Stimulated activated CD8-positive, alpha-beta memory T cell treated with anti-CD3 and anti-CD28 coated beads, Interleukin-4, amount 100 ng/mL, for 4 hours (primary cell): ENCODE measurements at places on chromosomes 3 and 15.

GRCh38 chr3:181009225-181009624 lies 19.7 kb upstream of the DNAJC19 start:
- DNase-seq, result no peak

DNA sequence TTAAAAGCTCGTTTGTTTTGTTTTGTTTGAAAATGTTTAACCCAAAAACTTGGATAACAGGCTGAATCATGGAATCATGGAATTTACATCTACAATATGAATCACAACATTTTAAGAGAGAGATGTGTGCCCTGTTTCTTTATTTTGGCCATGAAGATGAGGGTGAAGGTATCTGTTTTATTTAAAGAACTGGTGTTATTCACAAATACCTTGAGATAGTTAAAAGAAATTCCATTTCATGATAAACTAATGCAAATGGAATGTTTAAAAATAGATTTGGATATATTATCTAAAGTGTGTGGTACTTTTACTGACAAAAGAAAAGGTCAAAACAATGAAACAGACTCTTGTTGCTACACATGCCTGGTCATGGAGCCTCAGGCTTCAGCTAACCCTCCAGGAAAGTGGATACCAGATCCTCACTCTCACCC lies 486.0 kb upstream of the CFAP20DC start:
- no peak for DNase-seq

DNA sequence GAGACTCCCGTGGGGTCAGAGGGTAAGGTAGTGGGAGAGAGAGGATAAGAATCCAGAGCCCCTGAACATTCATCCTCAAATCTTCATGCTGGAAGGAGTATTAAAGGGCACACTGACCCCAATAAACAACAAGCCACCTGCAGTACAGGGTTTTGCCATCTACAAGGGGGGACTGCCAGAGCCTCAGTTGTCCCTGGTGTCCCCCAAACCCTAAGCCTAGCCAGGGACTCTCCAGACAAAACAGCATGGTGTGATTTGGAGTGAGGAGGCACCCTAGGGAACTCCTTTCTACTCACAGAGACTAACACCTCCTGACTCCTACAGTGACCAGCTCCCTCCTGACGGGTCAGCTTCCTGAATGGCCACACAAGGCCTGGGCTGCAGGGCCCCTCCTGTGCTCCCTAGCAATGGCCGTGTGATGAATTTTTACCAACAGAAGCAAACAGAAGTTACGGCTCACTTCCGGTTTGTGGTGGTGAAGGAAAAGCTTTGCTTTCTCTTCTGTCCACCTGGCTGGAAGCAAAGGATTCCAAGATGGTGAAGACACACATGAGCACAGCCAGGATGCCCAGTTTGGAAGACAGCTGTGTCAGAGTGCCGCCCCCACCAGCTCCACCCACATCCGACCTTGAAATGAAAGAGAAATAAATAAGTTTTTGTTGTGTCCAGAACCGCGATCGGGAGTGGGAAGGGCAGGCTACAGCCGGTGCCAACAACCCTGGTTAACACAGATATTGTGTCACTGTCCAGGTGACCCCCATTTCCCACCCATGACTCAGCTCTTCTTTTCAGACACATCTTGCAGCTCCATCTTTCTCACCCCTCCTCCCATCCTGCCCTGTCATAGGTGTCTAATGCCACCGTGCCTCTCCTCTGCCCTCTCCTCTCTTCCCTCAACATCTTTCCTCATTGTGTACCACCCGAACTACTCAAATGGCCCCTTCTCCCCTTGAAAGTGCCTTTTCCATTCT lies 69.6 kb upstream of the ATP13A3 start:
- DNase-seq, result no peak

DNA sequence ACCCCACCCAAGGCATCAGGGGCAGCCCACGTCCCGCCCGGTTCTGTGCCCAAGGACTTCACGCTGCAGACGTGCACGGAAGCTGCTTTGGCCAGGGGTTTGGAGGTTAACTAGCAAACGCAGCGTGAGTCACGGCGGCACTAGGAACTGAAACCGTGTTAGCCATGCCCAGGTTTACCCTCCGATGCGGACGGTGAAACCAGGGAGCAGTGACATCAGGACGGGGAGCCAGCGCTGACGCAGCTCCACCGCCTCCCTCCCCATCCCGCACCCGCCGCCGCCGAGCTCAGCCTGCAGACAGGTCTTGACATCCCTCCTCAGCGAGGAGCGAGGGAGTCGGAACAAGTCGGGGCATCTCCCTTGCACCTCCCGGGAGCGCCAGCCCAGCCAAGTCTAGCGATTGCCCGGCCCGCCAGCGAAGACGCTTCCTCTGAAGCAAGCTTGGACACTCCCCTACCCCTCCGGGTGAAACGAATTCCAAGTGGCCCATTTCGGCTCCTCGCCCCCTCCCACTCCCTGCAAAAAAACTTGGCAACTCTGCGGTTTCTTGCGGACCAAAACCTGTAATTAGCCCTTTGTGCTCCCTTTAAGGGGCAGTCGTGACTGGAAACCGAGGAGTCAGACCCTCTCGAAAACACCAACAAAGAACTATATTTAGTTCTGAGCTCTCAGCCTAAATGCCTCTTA lies 1.4 kb upstream of the RAP2B start:
- DNase-seq, result peak; percentile 57

DNA sequence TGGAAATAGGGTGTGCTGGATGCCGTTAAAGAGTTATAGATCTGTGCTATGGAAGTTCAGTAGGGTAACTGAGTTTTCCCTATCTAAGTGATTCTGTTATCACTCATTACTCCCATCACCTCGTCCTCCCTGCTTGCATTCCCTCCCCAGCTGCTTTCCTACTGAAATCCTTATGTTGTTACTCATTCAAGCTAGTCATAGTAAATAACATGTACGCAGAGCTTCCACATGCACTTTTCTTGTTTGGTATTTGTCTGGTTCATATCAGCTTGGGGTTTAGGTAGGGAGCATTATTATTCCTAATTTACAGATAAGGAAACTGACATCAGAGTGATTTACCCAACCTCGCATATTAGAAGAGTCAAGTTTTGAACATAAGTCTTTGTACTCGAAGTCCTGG lies 135.1 kb downstream of the HCN4 start:
- no peak for DNase-seq

DNA sequence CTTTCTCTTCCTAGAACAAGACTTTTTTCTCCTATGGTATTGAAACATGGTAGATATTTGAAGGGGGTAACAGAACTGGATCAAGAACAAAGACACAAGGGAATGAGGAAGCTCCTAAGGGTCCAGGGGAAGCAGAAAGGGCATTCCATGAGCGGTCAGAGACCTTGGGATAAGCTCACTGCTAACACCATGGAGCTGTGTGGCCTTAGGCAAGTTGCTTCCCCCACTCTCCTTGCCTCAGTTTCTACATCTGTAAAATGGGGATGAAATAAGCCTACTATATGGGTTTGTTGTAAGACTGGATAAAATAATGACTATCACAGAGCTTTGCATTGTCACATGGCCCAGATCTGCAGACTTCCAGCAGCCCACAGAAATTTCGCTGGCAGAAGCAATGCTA lies 139.8 kb downstream of the OPA1 start:
- DNase-seq, result no peak

- no peak for DNase-seq
These were observed 24.4 kb downstream of the FAN1 start for GRCh38 chr15:30928076-30928475.

- peak; percentile 22 for DNase-seq
These were observed 37.7 kb upstream of the LCTL start for GRCh38 chr15:66603301-66604179.

- no peak for DNase-seq
These were observed 256.3 kb upstream of the EOMES start for GRCh38 chr3:27978440-27978839.

- no peak for DNase-seq
These were observed 57.4 kb downstream of the SEMA3G start for GRCh38 chr3:52387481-52387880.

DNA sequence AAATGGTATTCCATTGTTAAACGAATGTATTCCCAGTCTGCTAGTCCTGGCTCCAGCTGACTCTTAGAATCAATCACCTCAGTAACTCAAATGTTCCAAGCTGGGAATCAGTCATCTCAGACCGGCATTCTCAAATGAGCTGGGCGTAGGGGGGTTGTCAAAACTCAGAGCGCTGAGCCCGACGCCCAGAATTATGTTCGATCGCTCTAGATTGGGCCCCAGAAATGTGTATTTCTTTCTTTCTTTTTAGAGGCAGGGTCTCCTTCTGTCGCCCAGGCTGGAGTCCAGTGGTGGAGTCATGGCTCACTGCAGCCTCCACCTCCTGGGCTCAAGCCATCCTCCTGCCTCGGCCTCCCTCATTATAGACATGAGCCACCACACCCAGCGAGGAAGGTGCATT lies 99.3 kb upstream of the IGF1R start:
- DNase-seq, result no peak

DNA sequence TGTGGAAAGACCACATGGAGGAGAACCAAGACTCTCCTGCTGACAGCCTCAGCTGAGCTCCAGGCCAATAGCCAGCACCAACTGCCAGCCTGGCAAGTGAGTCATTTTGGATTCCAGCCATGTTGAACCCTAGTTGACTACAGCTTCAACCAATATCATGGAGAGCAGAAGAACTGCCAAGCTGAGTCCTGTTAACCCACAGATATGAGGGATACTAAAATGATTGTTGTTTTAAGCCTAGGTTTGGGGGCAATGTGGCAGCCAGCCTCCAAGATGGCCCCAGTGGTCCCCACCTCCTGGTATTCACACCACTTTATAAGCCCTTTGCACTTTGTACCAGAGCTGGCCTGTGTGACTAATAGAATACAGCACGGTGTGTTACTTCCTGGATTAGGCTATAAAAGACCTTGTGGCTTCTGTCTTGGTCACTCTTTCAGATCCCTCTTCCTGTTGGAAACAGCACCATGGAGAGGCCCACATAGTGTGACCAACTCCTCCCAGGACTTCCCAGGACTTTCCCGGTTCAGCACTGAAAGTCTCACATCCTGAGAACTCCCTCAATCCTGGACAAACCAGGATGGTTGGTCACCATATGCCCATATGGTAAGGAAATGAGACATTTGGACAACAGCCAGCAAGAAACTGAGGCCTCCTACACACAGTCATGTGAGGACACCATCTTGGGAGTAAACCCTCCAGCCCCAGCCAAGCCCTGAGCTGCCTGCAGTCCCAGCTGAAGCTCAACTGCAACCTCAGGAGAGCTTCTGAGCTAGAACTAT lies 32.4 kb upstream of the CDV3 start:
- no peak for DNase-seq

GRCh38 chr15:67839499-67839928 lies 331 bp downstream of the RNU6-1 start:
- no peak for DNase-seq

GRCh38 chr3:108283989-108284388 lies 12.4 kb upstream of the HHLA2 start:
- DNase-seq, result no peak

DNA sequence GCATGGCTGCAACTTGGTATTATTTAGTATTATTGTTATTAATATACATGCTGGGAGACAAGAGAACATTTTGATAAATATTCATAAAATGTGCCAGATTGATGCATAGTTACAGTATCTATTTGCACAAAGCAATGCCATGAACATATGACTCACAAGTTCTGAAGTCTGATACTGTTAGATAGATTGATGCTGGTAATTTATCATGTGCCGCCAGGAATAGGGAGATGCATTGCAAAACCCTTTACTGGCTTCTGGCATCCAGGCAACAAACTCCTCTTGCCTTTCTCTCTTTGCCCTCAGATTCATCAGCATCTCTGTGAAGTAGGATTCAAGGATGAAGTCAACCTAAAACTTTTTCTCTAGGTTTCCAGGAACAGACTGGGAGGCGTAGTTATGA lies 41.0 kb upstream of the SLC25A26 start:
- DNase-seq, result no peak

GRCh38 chr15:89671687-89672086 lies 7.5 kb downstream of the PLIN1 start:
- no peak for DNase-seq

DNA sequence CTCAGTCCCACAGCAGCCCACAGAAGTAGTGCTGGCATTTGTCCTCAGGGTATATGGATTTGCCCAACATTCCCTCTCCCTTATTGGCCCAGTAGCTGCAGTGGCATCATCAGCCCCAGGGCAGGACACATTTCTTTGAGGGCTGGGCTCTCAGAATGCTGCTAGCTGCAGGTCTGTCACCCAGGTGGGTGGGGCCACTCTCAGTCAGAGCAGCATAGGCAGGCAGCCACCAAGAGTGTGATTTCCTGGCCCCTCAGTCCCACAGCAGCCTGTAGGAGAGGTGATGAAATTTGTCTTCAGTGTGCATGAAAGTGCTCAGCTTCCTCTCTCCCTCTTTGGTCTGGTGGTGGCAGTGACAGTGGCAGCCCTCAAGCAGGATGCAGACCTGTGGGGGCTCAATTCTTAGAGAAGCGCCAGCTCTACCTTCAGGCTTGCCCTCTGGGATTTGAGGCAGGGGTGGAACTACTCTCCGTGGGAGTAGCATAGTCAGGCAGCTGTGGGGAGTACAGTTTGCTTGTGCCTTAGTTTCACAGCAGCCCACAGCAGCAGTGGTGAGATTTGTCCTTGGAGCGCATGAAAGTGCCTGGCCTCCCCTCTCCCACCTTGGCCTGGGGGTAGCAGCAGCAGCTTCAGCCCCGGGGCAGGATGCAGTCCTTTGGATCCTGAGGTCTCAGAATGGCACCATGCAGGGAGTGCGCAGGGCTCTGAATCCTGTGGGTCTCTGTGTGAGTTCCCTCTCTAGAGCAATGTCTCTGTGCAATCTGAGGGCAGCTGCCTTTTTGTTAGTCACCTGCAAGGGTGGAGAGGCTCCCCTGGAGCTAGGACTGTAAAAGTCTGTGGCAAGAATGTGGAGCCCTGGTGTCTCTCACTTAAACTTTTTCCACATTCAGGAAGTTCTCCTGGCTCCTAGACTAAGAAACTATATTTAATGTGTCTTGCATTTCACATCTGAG lies 1229.1 kb downstream of the ROBO2 start:
- no peak for DNase-seq

DNA sequence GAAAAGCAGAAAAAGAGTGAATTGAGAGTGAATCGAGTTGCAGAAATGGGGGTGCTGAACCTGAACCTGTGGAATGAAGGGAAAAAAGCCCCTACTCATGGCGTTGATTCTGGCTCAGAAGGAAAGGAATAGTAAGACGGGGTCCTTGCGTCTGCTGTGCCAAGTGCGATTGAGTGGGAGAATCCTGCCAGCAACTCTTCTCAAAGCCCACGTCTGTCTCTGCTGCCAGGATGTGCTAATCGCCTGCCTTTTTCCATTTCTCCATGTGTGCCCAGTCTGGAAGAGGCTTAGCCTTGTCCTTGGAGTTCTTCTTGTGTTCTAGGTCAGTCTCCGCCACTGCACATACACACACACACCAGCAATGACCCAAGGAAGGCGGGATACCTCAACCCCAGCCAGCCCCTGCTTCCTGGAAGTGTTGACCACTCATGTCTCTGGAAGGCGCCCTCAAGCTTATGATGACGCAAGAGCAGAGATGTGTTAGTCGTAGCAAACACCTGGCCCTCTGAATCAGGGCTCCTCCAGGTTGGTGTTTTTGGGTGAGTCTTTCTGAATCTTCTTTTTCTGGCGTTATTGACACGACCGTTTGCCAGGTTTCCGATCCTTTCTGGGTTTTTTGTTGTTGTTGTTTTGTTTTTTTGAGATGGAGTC lies 262.4 kb upstream of the PROK2 start:
- DNase-seq, result no peak
